ENCODE measurements at places on chromosomes 2 and 18. TPM values are rescaled to one million over a fixed set of nuclear protein-coding genes. Genes with fewer than 3 reads are reported as not detected.

CYS1 gene
- 3.7 TPM for total RNA-seq

GPR39 gene
- total RNA-seq, result 4.0 TPM

NOSTRIN gene
- not detected for total RNA-seq

GALNT14 gene
- 2.1 TPM for total RNA-seq

SIX3 gene
- total RNA-seq, result 0.48 TPM

IL1F10 gene
- not detected for total RNA-seq

CYP27C1 gene
- total RNA-seq, result 5.7 TPM

RHOB gene
- 173 TPM for total RNA-seq

CYRIA gene
- 4.9 TPM for total RNA-seq

SLC40A1 gene
- 3.1 TPM for total RNA-seq

ADI1 gene
- 41.6 TPM for total RNA-seq

SOWAHC gene
- 16.5 TPM for total RNA-seq

DNA sequence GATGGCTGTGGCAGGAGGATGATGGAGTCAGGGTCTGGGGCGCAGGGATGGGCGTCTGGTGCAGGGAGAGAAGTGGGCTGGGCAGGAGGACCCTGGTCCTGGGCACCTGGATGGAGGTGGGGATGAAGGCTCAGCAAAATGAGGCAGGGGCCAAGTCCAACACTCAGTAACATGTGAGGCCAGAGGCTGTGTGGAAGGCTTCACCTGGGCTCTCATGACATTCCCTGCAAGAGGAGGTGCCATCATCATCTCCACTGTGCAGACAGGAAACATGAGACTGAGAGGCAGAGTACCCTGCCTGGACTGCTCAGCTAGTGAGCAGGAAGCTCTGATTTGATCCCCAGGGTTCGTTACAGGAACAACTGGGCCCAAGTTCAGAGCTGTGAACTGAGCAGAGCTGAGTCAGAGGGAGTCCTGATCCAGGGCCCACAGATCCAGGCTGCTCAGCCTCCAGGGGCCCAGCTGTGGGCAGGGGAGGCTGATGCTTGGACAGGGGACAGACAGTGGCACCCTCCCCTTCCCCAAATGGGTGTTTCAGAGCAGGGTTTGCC is 36.9 kb downstream of the HJURP start:
- no peak overlapping the region for H3K4me3 ChIP-seq
- DNase-seq, result no peak
- H3K4me1 ChIP-seq, result no peaks in the 10 kb centered on the region
- H3K27me3 ChIP-seq, result no peaks in the 10 kb centered on the region
- H3K36me3 ChIP-seq, result no peaks in the 10 kb centered on the region

- H3K27ac ChIP-seq, result no peak overlapping the region
- no peak for DNase-seq
- H3K36me3 ChIP-seq, result no peaks in the 10 kb centered on the region
- H3K4me3 ChIP-seq, result no peak overlapping the region
Observed at GRCh38 chr2:196528486-196529223, 110.9 kb upstream of the CCDC150 start.

- peaks cover 37% of the 10 kb centered on the region for H3K4me1 ChIP-seq
- DNase-seq, result peak; percentile 45
- no peaks in the 10 kb centered on the region for H3K36me3 ChIP-seq
- H3K4me3 ChIP-seq, result peak within 1 kb of the TSS; percentile 63
Observed at GRCh38 chr2:25982273-25982967, at the start of gene KIF3C. Gene KIF3C, minus strand, starts transcription at chr2:25982497. Its CDS starts 580 bp downstream, at chr2:25981917.

GRCh38 chr2:55490554-55490953 is 29.0 kb upstream of the CFAP36 start:
- H3K4me1 ChIP-seq, result no peaks in the 10 kb centered on the region
- DNase-seq, result peak; percentile 65
- no peaks in the 10 kb centered on the region for H3K27me3 ChIP-seq
- no peak overlapping the region for H3K4me3 ChIP-seq
- no peaks in the 10 kb centered on the region for H3K36me3 ChIP-seq
- no peak overlapping the region for H3K27ac ChIP-seq

GRCh38 chr2:23606968-23607367 is 222.0 kb downstream of the KLHL29 start:
- peak; percentile 73 for DNase-seq
- no peaks in the 10 kb centered on the region for H3K36me3 ChIP-seq
- H3K4me3 ChIP-seq, result no peak overlapping the region
- peaks cover 6% of the 10 kb centered on the region for H3K4me1 ChIP-seq
- peaks cover 3% of the 10 kb centered on the region for H3K27me3 ChIP-seq

- no peaks in the 10 kb centered on the region for H3K36me3 ChIP-seq
- no peak overlapping the region for H3K4me3 ChIP-seq
- no peaks in the 10 kb centered on the region for H3K4me1 ChIP-seq
- DNase-seq, result no peak
Observed at GRCh38 chr2:1701020-1701419, 43.3 kb downstream of the PXDN start.

- DNase-seq, result no peak
- H3K27me3 ChIP-seq, result no peaks in the 10 kb centered on the region
- H3K36me3 ChIP-seq, result no peaks in the 10 kb centered on the region
- H3K27ac ChIP-seq, result no peak overlapping the region
- H3K4me1 ChIP-seq, result no peaks in the 10 kb centered on the region
- no peak overlapping the region for H3K4me3 ChIP-seq
Observed at GRCh38 chr2:85231952-85232351, 95.8 kb downstream of the TGOLN2 start.

GRCh38 chr2:40329739-40330030 is 122.2 kb downstream of the SLC8A1 start:
- H3K27me3 ChIP-seq, result no peaks in the 10 kb centered on the region
- no peaks in the 10 kb centered on the region for H3K36me3 ChIP-seq
- H3K4me1 ChIP-seq, result peaks cover 8% of the 10 kb centered on the region
- DNase-seq, result no peak
- no peak overlapping the region for H3K27ac ChIP-seq

GRCh38 chr2:52465287-52465686 is 1302.3 kb upstream of the CHAC2 start:
- peak; percentile 64 for DNase-seq
- H3K4me3 ChIP-seq, result no peak overlapping the region
- H3K27ac ChIP-seq, result no peak overlapping the region

- H3K4me3 ChIP-seq, result no peak overlapping the region
- peak; percentile 60 for DNase-seq
- no peaks in the 10 kb centered on the region for H3K27me3 ChIP-seq
- peaks cover 16% of the 10 kb centered on the region for H3K4me1 ChIP-seq
- no peak overlapping the region for H3K27ac ChIP-seq
Observed at GRCh38 chr2:170530284-170530745, 184.8 kb upstream of the SP5 start.

- no peaks in the 10 kb centered on the region for H3K27me3 ChIP-seq
- peak; percentile 79 for DNase-seq
- peak within 1 kb of the TSS; percentile 89 for H3K27ac ChIP-seq
- peaks cover 13% of the 10 kb centered on the region for H3K4me1 ChIP-seq
- H3K4me3 ChIP-seq, result peak within 1 kb of the TSS; percentile 89
Observed at GRCh38 chr18:67516539-67517443, at the start of gene DSEL. Gene DSEL, minus strand, starts transcription at chr18:67516720. Its CDS starts 2,112 bp downstream, at chr18:67514608.

GRCh38 chr2:165162466-165162865 is 41.4 kb downstream of the SCN3A start:
- no peak overlapping the region for H3K4me3 ChIP-seq
- no peaks in the 10 kb centered on the region for H3K27me3 ChIP-seq
- no peaks in the 10 kb centered on the region for H3K36me3 ChIP-seq

GRCh38 chr2:205465791-205466190 is 216.5 kb upstream of the NRP2 start:
- DNase-seq, result no peak
- no peaks in the 10 kb centered on the region for H3K4me1 ChIP-seq
- H3K27ac ChIP-seq, result no peak overlapping the region
- H3K27me3 ChIP-seq, result no peaks in the 10 kb centered on the region

DNA sequence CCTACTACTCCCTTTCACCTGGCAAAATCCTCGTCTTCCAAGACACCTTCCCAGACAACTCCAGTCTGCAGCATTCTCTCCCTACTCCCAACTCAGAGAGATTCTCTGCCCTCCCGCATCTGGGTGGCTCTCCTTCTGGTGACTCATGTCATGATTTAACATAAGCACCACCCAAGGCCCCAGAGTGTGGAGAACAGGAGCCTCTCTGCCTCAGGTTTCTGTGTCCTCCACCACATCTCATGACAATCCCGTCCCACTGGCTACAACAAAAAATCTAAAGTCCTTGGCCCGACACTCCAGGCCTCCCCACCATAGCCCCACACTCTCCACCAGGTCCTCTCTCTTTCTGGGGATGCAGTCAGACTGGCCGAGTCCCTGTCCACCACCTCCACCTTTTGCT is 197.1 kb downstream of the BCL11A start:
- no peaks in the 10 kb centered on the region for H3K36me3 ChIP-seq
- H3K27me3 ChIP-seq, result no peaks in the 10 kb centered on the region
- DNase-seq, result no peak
- H3K4me3 ChIP-seq, result no peak overlapping the region
- H3K27ac ChIP-seq, result no peak overlapping the region

GRCh38 chr2:120847700-120848321 is 112.1 kb downstream of the GLI2 start:
- no peaks in the 10 kb centered on the region for H3K36me3 ChIP-seq
- DNase-seq, result no peak
- no peaks in the 10 kb centered on the region for H3K27me3 ChIP-seq
- H3K4me1 ChIP-seq, result peaks cover 9% of the 10 kb centered on the region
- H3K4me3 ChIP-seq, result no peak overlapping the region

DNA sequence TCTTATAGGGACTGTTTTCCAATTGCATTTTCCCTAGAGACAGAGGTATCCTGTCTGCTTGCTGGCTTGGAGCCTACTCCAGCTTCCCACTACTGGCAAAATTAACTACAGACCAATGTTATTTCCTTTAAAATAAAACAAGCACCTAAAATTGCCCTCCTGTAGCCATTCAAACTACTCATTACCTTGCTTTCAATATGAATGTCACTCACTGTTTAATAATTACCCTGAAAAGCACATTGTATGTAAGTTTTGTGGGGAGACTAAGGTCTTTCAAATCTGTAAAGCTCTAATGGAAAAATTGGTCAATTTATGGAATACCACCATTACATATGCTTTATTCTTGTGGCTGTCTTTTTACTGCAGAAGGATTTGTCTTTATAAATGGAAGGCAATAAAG is 87.3 kb downstream of the DOCK10 start:
- no peak overlapping the region for H3K4me3 ChIP-seq
- H3K27ac ChIP-seq, result no peak overlapping the region
- H3K27me3 ChIP-seq, result no peaks in the 10 kb centered on the region

GRCh38 chr2:230885463-230886130 is 20.9 kb downstream of the ITM2C start:
- H3K36me3 ChIP-seq, result no peaks in the 10 kb centered on the region
- no peaks in the 10 kb centered on the region for H3K4me1 ChIP-seq
- H3K27ac ChIP-seq, result no peak overlapping the region
- peak; percentile 57 for DNase-seq
- H3K4me3 ChIP-seq, result no peak overlapping the region

- no peaks in the 10 kb centered on the region for H3K4me1 ChIP-seq
- peak; percentile 60 for DNase-seq
- H3K27ac ChIP-seq, result no peak overlapping the region
- H3K27me3 ChIP-seq, result no peaks in the 10 kb centered on the region
- no peak overlapping the region for H3K4me3 ChIP-seq
Observed at GRCh38 chr2:138112536-138112935, 148.3 kb downstream of the HNMT start.

GRCh38 chr2:28751956-28752630 is 463 bp downstream of the PPP1CB start:
- no peaks in the 10 kb centered on the region for H3K27me3 ChIP-seq
- H3K4me3 ChIP-seq, result peak overlapping the region; percentile 97
- H3K27ac ChIP-seq, result peak overlapping the region; percentile 97
- no peaks in the 10 kb centered on the region for H3K36me3 ChIP-seq
- H3K4me1 ChIP-seq, result peaks cover 35% of the 10 kb centered on the region

DNA sequence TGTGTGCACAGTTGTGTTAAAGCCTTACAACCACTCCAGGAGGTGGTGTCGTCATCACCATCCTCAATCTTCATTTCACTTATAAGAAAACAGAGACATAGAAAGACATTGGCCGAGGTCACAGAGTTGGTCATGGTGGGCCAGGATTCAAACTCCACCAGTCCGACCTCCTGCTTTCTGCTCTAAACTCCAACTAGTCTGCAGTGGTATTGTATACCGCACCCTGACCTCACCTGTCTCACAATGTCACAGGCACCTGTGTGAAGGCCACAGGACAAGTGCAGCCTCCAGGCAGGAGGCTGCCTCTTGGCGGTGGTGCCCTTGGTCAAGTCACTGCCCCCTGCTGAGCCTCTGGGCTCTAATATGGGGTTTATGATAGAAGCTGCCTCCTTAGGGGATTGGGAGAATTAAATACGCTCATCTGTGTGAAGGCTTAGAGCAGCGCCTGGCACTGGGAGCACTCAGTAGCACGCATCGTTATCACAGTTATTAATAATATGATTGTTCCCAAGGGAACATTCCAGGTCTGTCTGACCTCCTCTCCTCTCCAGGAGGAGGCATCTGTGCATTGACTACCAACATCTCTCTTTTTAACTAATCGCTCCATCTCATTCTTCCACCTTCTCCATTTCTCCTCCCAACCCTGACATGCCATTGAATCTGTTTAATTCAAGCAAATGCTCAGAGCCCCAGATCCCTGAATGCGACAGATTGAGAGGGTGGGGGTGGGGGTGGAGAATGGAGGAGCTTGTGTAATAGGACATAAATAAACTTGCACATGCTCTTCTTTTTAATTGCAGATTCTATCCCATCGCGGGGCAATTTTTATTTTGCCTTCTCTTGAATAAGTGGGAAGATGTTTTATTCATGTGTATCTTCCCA is 112.7 kb downstream of the MCFD2 start:
- H3K27ac ChIP-seq, result peak overlapping the region; percentile 99
- no peak overlapping the region for H3K4me3 ChIP-seq
- H3K27me3 ChIP-seq, result no peaks in the 10 kb centered on the region
- DNase-seq, result no peak
- peaks cover 48% of the 10 kb centered on the region for H3K4me1 ChIP-seq
- H3K36me3 ChIP-seq, result no peaks in the 10 kb centered on the region

DNA sequence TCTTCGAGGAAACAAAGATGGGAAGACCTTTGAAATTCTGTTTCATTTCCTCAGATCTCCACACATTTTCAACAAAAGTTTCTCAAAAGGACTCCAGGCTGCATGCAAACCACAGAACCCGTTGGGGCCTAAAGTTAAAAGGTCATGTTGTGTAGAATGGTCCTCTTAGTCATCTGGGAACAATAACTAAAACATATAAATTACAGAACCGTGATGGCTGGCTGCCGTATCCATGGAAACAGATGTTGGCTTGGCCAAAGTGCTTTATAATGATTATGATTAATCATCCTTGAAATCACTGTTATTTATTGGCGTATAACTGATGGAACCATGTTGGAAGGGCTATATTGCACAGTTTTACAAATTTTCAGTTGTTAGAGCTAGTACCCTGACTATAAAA is 182.8 kb upstream of the CRIM1 start:
- H3K36me3 ChIP-seq, result no peaks in the 10 kb centered on the region
- no peak overlapping the region for H3K27ac ChIP-seq
- H3K4me1 ChIP-seq, result no peaks in the 10 kb centered on the region
- H3K27me3 ChIP-seq, result no peaks in the 10 kb centered on the region
- DNase-seq, result peak; percentile 6

- H3K36me3 ChIP-seq, result no peaks in the 10 kb centered on the region
- H3K27ac ChIP-seq, result no peak overlapping the region
- no peaks in the 10 kb centered on the region for H3K27me3 ChIP-seq
- H3K4me1 ChIP-seq, result no peaks in the 10 kb centered on the region
Observed at GRCh38 chr18:46418663-46419260, 238.3 kb downstream of the LOXHD1 start.
